ENCODE measurements at places on chromosomes 7 and 10.

DNA sequence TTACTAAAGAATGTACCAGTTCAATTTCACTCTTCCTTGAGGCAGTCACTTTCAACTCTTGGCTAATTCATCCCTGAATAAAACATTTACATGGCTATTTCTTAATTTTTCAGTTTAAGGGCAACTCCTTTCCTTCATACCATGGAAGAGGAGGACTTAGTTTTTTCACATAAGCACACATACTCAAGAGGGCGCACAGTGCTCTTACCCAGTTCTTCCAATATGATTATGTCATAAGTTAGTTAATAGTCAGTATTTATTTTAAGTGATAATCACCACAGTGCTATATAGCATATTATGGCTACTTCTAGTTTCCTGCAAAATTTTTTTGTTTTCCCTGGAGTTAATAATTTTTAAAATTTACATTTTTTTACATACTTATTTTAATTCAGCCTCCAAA lies 58.6 kb downstream of the SND1 start:
- no peak for DNase-seq

GRCh38 chr7:87645446-87645845 lies 17.2 kb downstream of the RUNDC3B start:
- DNase-seq: no peak

GRCh38 chr10:89805599-89806013 lies 104.2 kb downstream of the KIF20B start:
- DNase-seq: no peak

GRCh38 chr10:86668297-86669165 lies at the start of gene LDB3:
LDB3 (plus strand) TSS chr10:86668511; CDS start chr10:86668692, 181 bp downstream.
- DNase-seq: no peak

DNA sequence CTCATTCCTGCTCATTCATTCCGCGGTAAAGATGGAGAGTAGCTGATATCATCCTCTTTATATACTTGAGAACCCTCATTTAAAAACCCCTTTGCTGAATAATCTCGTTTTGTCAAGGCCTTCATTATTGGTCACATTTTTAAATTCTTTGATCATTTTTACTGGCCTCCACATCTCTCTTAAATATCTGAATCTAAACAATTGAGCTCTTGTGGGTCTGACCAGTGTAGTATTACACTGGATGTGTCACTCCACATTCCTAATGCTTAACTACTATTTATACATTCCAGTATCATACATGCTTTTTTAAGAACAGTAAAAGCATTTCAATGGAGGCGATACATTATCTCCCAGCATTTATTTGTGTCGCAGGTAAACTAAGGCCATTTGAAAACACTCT lies 12.6 kb upstream of the PRPS1L1 start:
- no peak for DNase-seq

GRCh38 chr7:132641238-132641637 lies 65.0 kb upstream of the PLXNA4 start:
- DNase-seq: no peak

DNA sequence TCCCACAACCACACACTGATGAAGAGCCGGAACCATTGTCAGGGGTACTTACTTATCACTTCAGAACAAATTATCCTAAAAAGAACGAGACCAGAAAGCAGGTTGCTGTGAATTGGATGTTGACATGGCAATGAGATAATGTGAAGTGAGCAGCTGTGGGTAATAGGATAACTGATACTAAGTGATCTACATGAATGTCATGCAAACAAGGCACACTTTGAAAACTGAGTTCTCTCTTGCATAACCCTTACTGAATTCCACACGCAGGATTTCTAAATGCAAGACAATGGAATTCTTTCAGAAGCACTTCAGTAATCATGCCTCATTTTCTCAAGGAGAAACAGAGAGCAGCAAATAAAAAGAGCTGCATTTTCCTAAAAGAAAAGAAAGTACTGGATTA lies 242.5 kb upstream of the TMEM229A start:
- no peak for DNase-seq

DNA sequence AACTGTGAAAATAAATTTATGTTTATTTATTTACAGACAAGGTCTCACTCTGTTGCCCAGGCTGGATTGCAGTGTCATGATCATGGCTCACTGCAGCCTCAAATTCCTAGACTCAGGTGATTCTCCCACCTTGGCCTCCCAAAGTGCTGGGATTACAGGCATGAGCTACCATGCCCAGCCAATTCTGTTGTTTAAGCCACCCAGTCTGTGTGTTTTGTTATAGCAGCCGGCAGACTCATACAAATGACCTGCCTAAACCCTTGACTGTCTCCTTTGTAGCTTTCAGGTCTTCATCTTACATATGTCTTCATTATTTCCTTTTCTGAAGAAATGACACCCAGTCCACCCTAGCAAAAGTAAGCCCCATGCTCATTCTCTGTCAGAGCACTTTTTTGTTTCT lies 43.8 kb upstream of the KMT2C start:
- no peak for DNase-seq

- DNase-seq: no peak
Observed at GRCh38 chr10:63522995-63523394, 1.8 kb downstream of the REEP3 start.

DNA sequence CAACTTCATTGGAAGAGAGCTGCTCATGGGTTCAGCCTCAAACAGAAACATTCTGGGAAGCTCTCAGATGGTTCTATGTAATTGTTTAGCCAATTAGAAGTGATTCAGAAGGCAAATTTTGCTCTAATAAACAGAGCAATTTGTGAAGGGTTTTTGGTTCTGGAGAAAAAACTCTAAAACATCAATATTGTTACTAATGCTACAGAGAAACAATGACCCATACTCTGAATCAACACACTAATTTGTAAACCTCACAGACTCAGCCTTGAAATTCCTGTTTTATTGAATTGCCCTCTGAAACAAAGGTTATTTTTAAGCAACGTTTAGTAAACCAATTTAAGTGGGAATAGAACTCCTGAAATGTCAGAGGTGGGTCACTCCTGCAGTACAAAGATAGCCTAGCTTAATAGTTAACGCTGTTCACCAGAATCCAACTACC lies 171.6 kb upstream of the SVIL start:
- no peak for DNase-seq

- no peak for DNase-seq
Observed at GRCh38 chr7:132130497-132130896, 445.8 kb downstream of the PLXNA4 start.

DNA sequence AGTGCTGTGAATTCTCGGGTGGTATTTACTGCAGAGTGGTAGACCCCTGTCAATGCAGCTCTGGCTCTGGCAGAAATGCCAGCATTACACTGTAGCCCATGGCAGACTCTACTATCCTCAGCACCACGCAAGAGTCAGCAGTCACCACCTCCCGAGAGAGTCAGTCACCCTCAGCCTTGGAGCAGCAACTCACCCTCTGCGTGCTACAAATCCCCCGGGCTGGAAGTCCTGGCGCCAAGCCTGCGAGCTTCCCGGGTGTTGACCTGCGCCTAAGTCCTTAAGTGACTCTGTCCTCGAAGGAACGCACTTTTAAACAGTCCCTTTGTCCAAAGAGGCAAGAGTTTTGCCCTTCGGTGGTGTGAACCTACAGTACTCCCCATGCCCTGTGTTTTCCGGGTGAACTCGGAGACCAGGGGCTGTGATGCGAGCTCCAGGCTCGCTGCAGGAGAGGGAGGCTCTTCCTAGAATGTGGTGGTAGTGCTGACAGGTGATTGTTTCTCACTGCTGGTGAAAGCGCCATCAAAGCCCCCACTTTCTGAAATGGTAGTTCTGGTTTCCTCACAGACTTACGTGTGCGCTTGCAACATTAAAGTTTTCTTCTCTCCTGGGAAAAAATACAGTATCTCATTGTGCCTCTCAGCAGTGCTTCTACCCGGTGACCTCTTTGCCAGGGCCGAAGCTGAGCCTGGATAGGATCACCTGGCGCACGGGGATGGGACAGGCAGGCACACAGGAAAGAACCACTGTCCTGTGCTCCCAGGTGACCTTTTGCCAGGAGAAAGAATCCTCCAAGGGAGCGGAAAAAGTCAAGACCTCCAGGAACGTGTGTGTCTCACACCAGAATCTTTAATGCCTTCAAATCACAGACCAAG lies 33.1 kb upstream of the MBL2 start:
- DNase-seq: no peak

DNA sequence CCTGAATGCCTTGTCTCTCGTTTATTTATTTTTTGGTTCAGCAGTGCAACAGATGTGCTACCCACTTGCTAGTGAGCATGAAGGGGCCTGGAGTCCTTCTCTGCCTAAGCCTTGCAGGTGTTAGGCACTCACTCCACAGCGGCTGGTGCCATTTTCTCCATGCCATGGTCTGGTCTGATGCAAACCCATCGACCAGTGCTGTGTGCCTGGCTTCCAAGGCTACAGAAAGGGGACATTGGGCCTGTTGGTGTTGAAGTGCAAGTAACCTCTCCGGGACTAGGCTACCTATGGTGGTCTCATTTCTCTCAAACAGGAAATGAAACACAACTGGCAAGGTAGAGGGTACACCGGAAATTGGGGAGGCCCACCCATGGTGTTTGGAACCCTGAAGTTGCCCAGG lies 198.1 kb downstream of the ADARB2 start:
- DNase-seq: no peak

DNA sequence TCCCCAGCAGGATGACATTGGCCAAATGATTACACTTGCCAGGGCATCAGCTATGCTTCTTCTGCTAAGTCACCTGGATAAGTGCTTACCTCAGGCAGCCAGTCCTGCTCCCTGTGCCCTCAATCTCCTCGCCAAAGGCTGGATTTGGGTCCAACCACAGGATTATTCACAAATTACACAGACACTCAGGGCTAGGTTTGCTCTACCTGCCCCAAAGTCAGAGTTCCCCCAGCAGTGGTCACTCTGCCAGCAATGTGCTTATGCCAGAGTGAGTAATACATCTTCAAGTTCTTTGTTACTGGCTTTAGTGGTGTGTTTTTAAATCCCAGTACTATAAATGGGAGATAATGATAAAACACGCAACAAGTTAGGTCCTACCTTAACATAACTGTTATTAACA lies 189.7 kb upstream of the SEMA3D start:
- DNase-seq: no peak

DNA sequence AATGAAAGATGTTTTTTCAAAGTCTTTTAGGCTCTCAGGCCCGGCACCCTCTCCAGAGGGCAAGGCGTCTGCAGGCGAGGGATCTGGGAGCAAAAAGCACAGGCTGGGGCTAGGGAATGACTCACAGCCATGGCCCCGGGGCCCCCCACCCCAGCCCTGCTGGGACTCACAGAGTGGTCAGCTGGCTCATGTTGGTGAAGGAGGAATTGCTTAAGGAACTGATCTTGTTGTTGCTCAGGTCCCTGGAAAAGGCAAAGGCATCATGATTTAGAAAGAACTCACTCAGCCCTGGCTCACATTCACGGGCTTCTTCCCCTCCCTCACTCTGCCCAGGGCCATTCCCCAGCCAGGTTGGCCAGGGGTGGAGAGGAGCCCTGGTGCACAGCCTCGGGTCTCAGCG lies 151.5 kb downstream of the SLIT1 start:
- no peak for DNase-seq

DNA sequence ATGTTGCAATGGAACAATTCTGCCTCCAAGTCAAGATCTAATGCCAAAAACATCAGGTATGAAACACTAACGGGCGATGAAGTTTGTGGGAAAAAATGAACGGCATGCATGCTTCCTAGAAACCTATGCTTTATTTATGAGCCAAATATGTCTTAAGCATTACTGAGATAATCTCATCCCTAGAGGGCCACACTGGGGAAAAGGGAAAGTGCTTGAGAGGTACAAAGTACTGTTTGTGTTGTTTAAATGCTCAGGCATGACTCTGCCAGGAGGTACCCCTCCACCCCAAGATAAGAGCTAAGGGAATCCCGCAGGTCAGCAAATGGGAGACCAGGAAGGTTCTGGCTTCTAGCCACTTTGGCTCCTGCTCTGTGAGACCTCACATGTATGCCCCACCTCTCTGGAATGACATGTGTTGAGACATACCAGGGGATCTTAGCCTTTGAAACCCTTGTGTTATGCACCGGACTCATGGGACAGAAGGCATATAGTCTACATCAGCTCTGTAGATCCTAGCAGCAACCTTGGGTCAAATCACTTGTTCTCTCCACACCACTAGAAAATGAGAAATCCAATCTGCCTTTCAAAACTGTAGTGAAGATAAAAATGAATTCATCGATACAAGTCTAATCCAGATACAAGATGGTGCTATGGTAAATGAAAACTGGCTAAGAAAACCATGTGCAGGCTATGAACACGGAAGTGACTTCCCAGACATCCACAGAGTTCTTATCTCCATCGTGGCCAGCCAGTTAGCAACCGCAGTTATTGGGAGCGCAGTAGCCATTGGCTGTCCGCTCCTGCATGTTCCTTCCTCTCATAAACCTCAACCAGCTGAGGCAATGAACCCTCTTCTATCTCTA lies 61.0 kb downstream of the CREB3L2 start:
- no peak for DNase-seq

DNA sequence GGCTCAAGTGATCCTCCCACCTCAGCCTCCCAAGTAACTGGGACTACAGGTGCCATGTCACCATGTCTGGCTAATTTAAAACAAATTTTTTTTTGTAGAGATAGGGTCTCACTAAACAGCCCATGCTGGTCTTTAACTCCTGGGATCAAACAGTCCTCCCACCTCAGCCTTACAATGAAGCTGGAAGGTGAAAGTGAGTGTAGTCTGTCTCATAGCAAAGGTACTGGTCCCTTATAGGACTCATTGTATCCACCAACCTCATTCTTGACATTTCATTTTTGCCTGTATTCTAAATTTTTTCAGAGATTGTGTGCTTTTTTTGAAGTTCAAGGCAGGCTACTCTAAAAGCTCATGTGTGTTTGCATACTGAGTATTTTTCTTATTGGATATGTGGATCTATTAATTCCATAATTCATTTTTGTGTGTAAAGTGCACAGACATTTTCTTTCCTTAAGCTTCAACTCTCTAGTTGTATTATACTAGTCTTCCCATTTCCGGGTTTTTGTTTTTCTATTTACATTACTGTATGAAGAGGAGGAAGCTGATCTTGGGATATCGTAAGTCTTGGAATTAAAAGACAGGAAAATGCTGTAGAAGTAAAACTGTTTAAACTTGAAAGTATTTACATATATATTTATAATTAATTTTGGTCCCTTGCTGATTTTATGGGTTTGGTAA lies 13.3 kb downstream of the KMT2E start:
- DNase-seq: no peak

GRCh38 chr10:71442000-71442399 lies 45.3 kb downstream of the CDH23 start:
- no peak for DNase-seq

DNA sequence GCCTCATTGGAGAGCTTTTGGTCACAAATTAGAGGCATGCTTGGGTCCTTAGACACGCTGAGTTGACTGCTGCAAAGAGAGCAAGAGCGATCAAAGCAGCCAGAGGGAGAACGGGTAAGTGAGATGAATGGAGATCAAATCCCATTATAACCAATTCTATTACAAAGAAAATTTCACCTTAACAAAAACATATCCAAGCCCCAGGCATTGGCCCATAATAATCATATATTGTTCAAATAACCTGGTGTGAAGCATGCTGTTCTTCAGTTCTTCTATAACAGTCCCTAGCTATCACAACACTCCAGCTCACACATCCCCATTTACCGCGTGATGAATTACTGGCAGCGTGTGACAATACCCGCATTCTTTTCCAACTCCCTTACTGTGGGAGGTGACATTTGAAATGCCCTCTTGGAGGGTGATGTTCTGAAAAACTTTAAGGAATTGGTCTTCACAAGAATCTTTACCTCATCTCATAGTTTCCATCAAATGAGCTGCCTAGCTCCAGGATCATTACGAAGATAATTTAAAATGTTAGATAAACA lies 156.1 kb upstream of the PLXNA4 start:
- DNase-seq: no peak

All from activated CD4-positive, alpha-beta T cell treated with anti-CD3 and anti-CD28 coated beads, Interleukin-2, amount 50 U/mL, for 4 hours (primary cell).